ENCODE measurements at places on chromosomes 11 and 22.

DNA sequence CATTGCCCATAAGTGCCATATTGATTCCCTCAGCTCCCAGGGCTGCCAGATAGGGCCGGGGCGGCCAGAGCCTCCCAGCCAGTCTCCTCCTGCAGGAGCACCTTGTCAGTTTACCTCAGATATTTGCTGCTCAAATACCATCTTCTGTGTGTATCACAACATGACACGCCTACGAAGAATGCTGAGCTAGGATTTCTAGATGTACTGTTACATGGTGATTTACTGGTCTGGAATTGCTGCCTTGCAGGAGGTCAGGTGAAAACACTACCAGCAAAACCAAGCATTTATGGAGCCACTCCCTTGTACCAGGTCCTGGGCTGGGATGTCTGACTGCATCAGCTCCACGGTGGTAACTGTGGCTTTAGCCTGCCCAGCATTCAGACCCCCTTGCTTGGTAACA lies 11.8 kb downstream of the MICAL3 start:
- no peak for DNase-seq

DNA sequence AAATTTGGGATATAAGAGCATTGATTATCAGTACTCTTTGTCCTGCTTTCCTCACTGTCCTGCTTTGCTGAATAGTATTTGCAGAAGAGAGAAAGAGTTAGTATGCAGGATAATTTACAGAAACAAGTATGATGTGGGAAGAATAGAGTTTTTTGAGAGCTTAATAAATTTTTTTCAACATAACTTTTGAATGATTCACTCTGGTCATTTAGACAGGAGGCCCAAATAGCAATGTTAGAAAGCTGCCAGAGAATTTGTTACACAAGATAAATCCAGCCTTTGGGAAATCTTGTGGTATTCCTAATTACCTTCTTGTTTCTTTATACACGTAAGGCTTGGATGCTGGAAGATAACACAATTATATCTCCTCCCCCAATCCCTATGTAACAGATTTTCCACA lies 484.6 kb downstream of the CNTN5 start:
- DNase-seq = no peak

DNA sequence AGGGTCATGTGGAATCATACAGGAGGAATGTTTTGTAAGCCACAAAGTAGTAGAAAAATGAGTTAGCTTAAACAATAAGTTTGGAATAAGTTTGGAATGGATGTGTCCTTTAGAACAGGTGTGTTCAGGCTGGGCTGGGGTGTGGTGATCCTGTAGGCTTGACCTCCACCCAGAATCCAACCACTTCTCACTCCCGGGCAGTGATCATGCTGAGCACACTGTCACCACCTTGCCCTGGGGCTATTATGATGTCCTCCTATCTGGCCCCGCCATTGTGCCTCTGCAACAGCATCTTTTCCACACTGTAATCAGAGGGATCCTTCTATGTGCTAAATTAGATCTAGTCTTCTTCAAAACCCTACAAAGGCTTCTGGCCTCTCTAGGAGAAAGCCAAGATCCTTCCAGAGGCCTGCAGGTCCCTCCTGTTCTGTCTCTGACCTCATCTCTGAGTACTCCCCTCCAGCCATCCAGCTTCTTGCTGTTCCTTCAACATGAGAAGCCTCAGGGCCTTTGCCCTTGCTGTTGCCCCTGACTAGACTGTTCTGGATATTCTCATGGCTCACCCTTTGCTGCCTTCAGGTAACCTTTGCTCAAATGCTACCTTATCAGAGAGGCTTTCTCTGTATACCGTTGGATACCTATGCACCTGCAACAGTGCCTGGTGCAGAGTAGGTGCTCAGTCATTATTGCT lies 18.8 kb upstream of the ACCSL start:
- DNase-seq = no peak

- no peak for DNase-seq
These were observed 169.8 kb downstream of the SPON1 start for GRCh38 chr11:14132312-14132711.

- no peak for DNase-seq
These were observed 5.9 kb upstream of the RAC2 start for GRCh38 chr22:37249986-37250385.

DNA sequence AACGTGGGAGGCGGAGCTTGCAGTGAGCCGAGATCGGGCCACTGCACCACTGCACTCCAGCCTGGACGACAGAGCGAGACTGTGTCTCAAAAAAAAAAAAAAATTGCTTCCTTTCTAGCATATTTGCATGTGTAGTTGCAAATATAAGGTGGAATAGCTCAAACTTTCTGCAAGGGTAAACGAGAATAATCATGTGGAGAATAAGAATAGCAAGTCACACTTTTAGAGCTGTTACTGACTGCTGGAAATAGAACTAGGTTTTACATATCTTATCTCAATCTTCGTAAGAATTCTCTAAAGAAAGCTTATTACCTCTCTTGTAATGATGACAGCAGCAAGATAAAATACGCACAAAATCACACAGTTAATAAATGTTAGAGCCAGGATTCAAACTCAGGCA lies 1.6 kb downstream of the L3MBTL2 start:
- no peak for DNase-seq

DNA sequence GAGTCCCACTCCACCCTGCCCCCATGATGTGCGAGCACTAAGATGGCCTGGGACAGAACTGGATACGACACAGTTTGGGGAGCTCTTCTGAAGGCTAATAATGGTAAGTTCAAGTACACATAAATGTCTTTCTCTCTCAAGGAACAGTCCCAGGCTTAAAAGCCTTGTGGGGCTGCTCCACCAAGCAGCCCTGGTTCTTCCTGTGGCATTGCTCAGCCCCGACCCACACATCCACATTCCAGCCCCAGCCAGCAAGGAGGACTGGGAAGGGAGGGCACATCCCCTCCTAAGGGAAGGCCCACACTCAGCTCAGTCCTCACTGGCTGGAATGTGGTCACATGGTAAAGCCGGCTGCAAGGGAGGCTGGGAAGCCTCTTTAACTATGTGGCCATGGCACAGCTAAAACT lies 13.3 kb upstream of the MB start:
- DNase-seq = no peak

GRCh38 chr11:31421820-31422219 lies 52.2 kb downstream of the DNAJC24 start:
- no peak for DNase-seq

DNA sequence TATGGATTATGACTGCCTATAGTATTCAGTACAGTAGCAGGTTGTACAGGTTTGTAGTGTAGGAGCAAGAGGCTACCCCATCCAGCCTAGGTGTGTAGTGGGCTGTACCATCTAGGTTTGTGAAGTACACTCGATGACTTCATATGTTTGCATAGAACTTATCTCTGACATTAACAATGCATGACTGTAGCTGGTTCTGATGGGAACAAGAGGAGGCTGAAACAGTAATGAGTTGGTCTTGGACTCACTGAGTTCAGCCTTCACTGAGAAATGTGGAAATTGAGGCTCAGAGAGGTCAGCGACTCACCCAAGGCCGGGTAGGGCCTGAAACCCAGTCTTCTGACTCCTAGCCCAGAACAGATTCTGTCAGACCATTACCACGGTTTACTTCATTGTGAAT lies 13.0 kb downstream of the MYO7A start:
- no peak for DNase-seq

GRCh38 chr11:68840661-68841653 lies 759 bp downstream of the CPT1A start:
- no peak for DNase-seq

DNA sequence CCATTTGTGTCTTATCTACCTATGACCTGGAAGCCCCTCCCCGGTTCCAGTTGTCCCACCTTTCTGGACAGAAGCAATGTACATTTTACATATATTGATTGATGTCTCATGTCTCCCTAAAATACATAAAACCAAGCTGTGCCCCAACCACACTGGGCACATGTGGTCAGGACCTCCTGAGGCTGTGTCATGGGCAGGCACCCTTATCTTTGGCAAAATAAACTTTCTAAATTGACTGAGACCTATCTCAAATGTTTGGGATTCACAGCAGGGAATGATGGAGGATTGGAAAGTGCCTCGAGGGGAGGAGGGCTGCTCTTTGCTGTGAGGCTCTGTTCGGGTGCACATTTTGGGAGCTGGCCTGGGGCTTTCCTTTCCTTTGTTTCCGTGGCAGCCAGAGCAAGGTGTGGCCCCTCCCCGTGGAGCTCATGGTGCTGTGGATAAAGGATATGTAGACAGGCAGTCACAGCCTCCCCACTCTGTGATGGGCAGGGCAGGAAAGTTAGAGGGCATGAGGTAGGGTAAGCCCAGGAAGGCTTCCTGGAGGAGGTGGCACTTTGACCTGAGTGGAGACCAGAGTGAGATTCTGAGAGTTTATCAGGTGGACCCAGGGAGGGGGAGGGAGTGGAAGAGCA lies 615.6 kb downstream of the TBC1D22A start:
- DNase-seq = no peak

DNA sequence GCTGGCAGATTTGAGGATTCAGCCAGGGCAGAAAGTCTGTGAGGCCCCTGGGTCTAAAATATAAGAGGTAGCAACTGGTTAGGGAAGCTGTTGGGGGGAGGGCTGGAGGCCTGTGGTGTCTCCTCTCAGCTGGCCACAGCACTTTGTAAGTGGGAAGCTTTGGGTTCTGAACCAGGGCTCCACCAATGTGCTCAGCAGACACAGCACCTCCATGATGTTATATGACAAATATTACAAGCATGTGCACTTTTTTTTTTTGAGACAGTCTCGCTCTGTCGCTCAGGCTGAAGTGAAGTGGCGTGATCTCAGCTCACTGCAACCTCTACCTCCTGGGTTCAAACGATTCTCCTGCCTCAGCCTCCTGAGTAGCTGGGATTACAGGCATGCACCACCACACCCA lies 8.0 kb downstream of the ARHGAP1 start:
- DNase-seq = no peak

- DNase-seq = no peak
These were observed 17.2 kb upstream of the UVRAG start for GRCh38 chr11:75797792-75798191.

- DNase-seq = peak; percentile 87
These were observed at the start of gene TALDO1 for GRCh38 chr11:747158-748006. TSS of gene TALDO1 (plus strand) at chr11:747464. CDS start at chr11:747482, 18 bp downstream.

- DNase-seq = peak; percentile 72
These were observed 76.0 kb upstream of the GRK3 start for GRCh38 chr22:25488244-25489020.

- no peak for DNase-seq
These were observed 147.1 kb upstream of the SESN3 start for GRCh38 chr11:95378111-95378510.

- no peak for DNase-seq
These were observed 78.8 kb downstream of the DGCR2 start for GRCh38 chr22:19043121-19044085.

DNA sequence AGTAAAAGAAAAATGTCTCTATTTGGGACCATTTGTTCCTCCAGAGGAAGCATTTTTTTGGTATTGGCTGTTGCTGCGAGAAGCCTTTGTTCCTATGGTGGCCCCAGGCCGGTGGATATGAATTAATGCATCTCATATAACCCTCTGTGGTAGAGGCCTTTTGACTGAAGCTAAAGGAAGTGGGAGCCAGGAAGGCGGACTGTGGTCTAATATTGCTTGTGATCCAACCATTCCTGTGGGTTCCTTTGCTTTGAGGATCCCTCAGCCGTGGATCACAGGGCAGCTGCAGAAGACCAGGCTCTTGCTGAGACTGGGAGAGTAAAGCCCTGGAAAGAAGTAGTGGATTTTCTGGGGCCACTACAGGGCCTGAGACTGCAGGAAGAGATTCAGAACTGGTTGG lies 68.3 kb upstream of the NAV2 start:
- DNase-seq = no peak

- DNase-seq = peak; percentile 9
These were observed at the start of gene SCN4B for GRCh38 chr11:118152552-118153471. TSS of gene SCN4B (minus strand) at chr11:118152823. CDS start at chr11:118152673, 150 bp downstream.

DNA sequence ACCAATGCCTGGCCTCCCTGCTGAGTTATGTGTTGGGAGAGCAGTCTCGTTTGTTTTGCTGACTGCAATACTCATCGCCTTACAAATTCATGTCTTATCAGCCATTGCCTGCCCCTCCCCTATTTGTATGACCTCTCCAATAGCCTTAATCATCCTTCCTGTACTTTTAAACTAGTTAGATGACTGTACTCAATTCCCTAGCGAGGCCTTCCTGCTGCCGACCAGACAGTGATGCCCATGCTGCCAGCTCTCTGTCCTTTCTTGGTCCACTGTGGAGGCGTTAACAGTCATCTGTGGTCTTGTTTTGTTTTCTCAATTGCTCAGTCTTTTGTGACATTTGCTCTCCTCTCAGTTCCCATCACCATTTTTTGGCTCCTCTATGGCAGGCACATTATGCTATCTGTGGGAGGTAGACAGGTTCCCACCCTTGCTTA lies 20.3 kb upstream of the YPEL1 start:
- no peak for DNase-seq

DNA sequence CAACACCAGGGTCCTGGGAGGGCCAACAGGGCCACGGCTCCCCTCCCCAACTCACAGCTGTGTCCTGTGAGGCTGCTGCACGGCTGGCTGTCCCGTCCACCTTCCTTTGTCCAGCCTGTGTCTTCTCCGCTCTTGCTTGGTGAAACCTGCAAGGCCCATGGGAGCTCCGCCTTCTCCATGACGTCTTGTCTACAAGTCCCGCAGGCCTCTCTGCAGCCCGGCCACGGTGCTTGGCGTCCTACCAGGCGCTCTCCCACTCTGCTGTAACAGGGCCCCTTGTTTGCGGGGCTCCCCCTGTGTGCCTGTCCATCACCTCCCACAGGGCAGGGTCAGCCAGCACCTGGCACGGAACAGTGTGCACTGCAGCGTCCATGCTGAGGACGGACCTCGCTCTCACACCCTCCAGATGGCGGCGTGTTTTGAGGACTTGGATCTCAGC lies 866.8 kb downstream of the TBC1D22A start:
- no peak for DNase-seq

- no peak for DNase-seq
These were observed 9.7 kb upstream of the APOL4 start for GRCh38 chr22:36211237-36211861.

DNA sequence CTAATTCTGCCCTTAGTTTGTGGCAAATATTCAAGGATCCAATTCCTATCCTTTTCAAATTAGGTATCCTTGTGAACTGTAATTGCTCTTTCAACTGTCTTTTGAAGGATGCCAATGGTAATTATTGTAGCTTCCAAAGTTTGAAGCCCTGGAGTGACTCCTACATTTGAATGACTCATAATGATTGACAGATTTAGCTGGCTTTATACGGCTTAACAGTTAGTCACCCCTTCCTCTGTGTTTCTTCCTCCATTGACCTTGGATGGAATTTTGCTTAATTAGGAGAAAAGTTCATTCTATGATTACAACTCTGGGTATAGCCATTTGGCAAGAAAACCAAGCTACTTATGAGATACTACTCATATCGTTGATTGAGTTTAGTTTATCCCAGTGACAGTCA lies 639.3 kb upstream of the KIRREL3 start:
- no peak for DNase-seq

GRCh38 chr11:107545101-107545514 lies 20.4 kb downstream of the ALKBH8 start:
- DNase-seq = no peak

DNA sequence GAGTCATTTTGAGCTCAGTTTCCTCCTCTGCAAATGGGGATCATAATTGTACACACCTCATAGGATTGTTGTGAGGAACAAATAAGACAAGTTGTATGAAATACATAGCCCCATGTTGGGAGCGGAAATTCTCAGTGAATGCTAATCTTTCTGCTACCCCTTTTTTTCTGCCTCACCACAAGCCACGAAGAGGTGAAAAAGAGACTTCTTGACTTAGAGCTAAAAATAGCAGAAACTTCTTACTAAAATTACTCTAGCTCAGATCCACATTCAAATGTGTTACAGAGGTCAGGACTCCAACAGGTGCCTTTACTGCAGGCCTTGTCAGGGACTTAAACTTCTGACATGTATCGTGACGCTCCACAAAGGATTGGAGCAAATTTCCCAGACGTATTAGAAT lies 128.5 kb downstream of the MIAT start:
- DNase-seq = no peak
